Hair follicular keratinocyte (primary cell): ENCODE measurements at places on chromosomes 16 and 17. TPM values are rescaled to one million over a fixed set of nuclear protein-coding genes. Genes with fewer than 3 reads are reported as not detected.

Gene KRT39
- total RNA-seq = not detected in 2 replicates

Gene LPO
- not detected in 2 replicates for total RNA-seq

Gene TMEM88
- total RNA-seq = 0.23 TPM in 1 of 2 replicates, not detected in the other

Gene SRCIN1
- total RNA-seq = 0.31 and 1.0 TPM in 2 replicates

Gene MPV17L
- total RNA-seq = 0.16 and 1.5 TPM in 2 replicates

Gene XAF1
- 0.84 and 2.0 TPM in 2 replicates for total RNA-seq

Gene HCRT
- total RNA-seq = not detected in 2 replicates

Gene DNAH3
- not detected in 2 replicates for total RNA-seq

Gene HBA2
- not detected in 2 replicates for total RNA-seq

Gene HOXB6
- total RNA-seq = 0.08 TPM in 1 of 2 replicates, not detected in the other

Gene MYO19
- 66.5 and 79.0 TPM in 2 replicates for total RNA-seq

Gene KPNB1
- 193 and 259 TPM in 2 replicates for total RNA-seq

Gene CHD9NB
- 0.11 and 0.47 TPM in 2 replicates for total RNA-seq

Gene CCNF
- 10.7 and 35.5 TPM in 2 replicates for total RNA-seq

Gene HOXB3
- total RNA-seq = 0.84 TPM in 1 of 2 replicates, not detected in the other

Gene ZSCAN32
- 8.3 and 14.7 TPM in 2 replicates for total RNA-seq

Gene CNGB1
- total RNA-seq = 2.7 and 3.5 TPM in 2 replicates

Gene SGCA
- total RNA-seq = not detected in 2 replicates

Gene RMI2
- 11.7 and 17.4 TPM in 2 replicates for total RNA-seq

Gene WNT9B
- total RNA-seq = not detected in 2 replicates

Gene NAGS
- total RNA-seq = 17.1 TPM in 2 replicates

Gene INCA1
- total RNA-seq = 0.08 TPM in 1 of 2 replicates, not detected in the other

Gene TBC1D3H
- not detected in 2 replicates for total RNA-seq

Gene VWA3A
- not detected in 2 replicates for total RNA-seq

Gene SLFN14
- not detected in 2 replicates for total RNA-seq

Gene FLII
- 378 and 446 TPM in 2 replicates for total RNA-seq

Gene NAA38
- 70.1 and 79.4 TPM in 2 replicates for total RNA-seq

Gene CDH15
- total RNA-seq = 0.08 TPM in 1 of 2 replicates, not detected in the other

Gene LRRC37A
- total RNA-seq = 0.65 and 1.1 TPM in 2 replicates

Gene NUDT7
- total RNA-seq = 7.6 and 9.4 TPM in 2 replicates

Gene CLEC3A
- not detected in 2 replicates for total RNA-seq

Gene TANC2
- total RNA-seq = 21.1 and 85.1 TPM in 2 replicates

Gene GLYR1
- total RNA-seq = 20.8 and 27.3 TPM in 2 replicates

Gene LITAFD
- not detected in 2 replicates for total RNA-seq

Gene RNF222
- total RNA-seq = 0.04 and 0.70 TPM in 2 replicates

Gene FHOD1
- 24.1 and 35.0 TPM in 2 replicates for total RNA-seq

Gene KRT28
- not detected in 2 replicates for total RNA-seq

Gene KCNH6
- total RNA-seq = not detected in 2 replicates

Gene SYNGR3
- total RNA-seq = 0.68 and 5.4 TPM in 2 replicates

Gene NXN
- total RNA-seq = 109 and 115 TPM in 2 replicates

Gene KRT33B
- 0.47 TPM in 1 of 2 replicates, not detected in the other for total RNA-seq

Gene GALR2
- total RNA-seq = 0.42 TPM in 1 of 2 replicates, not detected in the other

Gene SPN
- total RNA-seq = not detected in 2 replicates

Gene COX6A2
- not detected in 2 replicates for total RNA-seq

Gene DNAAF8
- total RNA-seq = 0.55 TPM in 1 of 2 replicates, not detected in the other

Gene CXCL16
- total RNA-seq = 1.9 and 14.8 TPM in 2 replicates

Gene GP2
- not detected in 2 replicates for total RNA-seq

Gene MYBBP1A
- 70.3 and 99.9 TPM in 2 replicates for total RNA-seq

Gene PABPN1L
- not detected in 2 replicates for total RNA-seq

Gene KRTAP4-1
- total RNA-seq = not detected in 2 replicates

Gene PKMYT1
- total RNA-seq = 20.1 and 86.7 TPM in 2 replicates

Gene CEP112
- 2.3 and 4.9 TPM in 2 replicates for total RNA-seq

Gene CASKIN2
- total RNA-seq = 6.3 and 9.5 TPM in 2 replicates

Gene FAM20A
- not detected in 2 replicates for total RNA-seq

Gene INPP5K
- total RNA-seq = 16.0 and 37.3 TPM in 2 replicates

Gene NKD1
- 0.16 and 0.23 TPM in 2 replicates for total RNA-seq

Gene ASGR2
- total RNA-seq = not detected in 2 replicates

Gene KRT17
- total RNA-seq = 10,873 and 11,761 TPM in 2 replicates

Gene ZP2
- total RNA-seq = not detected in 2 replicates

Gene CDK10
- total RNA-seq = 34.2 and 49.0 TPM in 2 replicates
